ENCODE measurements at places on chromosomes 11 and 22. TPM values are rescaled to one million over a fixed set of nuclear protein-coding genes. Genes with fewer than 3 reads are reported as not detected.

PLAAT4 gene
- 27.4 TPM for total RNA-seq

TSKU gene
- total RNA-seq, result 19.5 TPM

SLN gene
- total RNA-seq, result not detected

LRRC10B gene
- total RNA-seq, result under 0.01 TPM

FIBIN gene
- total RNA-seq, result 6.0 TPM

FOLR2 gene
- not detected for total RNA-seq

TMEM138 gene
- 31.6 TPM for total RNA-seq

HTR3B gene
- total RNA-seq, result not detected

CHID1 gene
- total RNA-seq, result 48.3 TPM

SHISA8 gene
- not detected for total RNA-seq

RFPL1 gene
- not detected for total RNA-seq

DUSP8 gene
- total RNA-seq, result 0.39 TPM

SLC17A6 gene
- not detected for total RNA-seq

RIBC2 gene
- 0.76 TPM for total RNA-seq

IGSF22 gene
- not detected for total RNA-seq

KCNA4 gene
- total RNA-seq, result 5.5 TPM

SLC35E4 gene
- total RNA-seq, result 9.7 TPM

SYCE3 gene
- not detected for total RNA-seq

HOATZ gene
- total RNA-seq, result not detected

MUC5AC gene
- total RNA-seq, result not detected

RFPL2 gene
- not detected for total RNA-seq

PNPLA5 gene
- total RNA-seq, result 0.13 TPM

PRDX5 gene
- 224 TPM for total RNA-seq

SHISAL1 gene
- total RNA-seq, result 47.0 TPM

DCHS1 gene
- total RNA-seq, result 13.7 TPM

DERL3 gene
- 0.43 TPM for total RNA-seq

TCN2 gene
- total RNA-seq, result 5.5 TPM

DRD2 gene
- 0.11 TPM for total RNA-seq

NCR3LG1 gene
- total RNA-seq, result 14.4 TPM

CBLIF gene
- not detected for total RNA-seq

HPX gene
- total RNA-seq, result 2.2 TPM

SCARF2 gene
- 19.0 TPM for total RNA-seq

A4GALT gene
- 31.4 TPM for total RNA-seq

TBRG1 gene
- total RNA-seq, result 36.4 TPM

MRGPRX3 gene
- total RNA-seq, result not detected

ALDH3B1 gene
- 50.2 TPM for total RNA-seq

TSPAN18 gene
- 0.52 TPM for total RNA-seq

SMIM38 gene
- 0.11 TPM for total RNA-seq

CELSR1 gene
- total RNA-seq, result 14.9 TPM

AMPD3 gene
- 8.4 TPM for total RNA-seq

MS4A3 gene
- total RNA-seq, result not detected

CRYBB3 gene
- not detected for total RNA-seq

MOGAT2 gene
- 0.13 TPM for total RNA-seq

KCNK4 gene
- total RNA-seq, result 0.11 TPM

OR6T1 gene
- not detected for total RNA-seq

CCDC86 gene
- total RNA-seq, result 6.2 TPM

C22orf42 gene
- total RNA-seq, result not detected

MS4A14 gene
- total RNA-seq, result not detected

DEUP1 gene
- total RNA-seq, result 0.65 TPM

CLP1 gene
- 11.4 TPM for total RNA-seq

GSTT2 gene
- total RNA-seq, result 0.78 TPM

LGR4 gene
- total RNA-seq, result 29.5 TPM
